ENCODE measurements at places on chromosomes 1 and 21. TPM values are rescaled to one million over a fixed set of nuclear protein-coding genes. Genes with fewer than 3 reads are reported as not detected.

DPT gene
- 15.9 TPM for total RNA-seq

SLAMF9 gene
- total RNA-seq: not detected

DTL gene
- 1.6 TPM for total RNA-seq

CADM3 gene
- 4.2 TPM for total RNA-seq

GRCh38 chr1:8763888-8764287, 53.6 kb downstream of the RERE start:
- no peak for DNase-seq

DNA sequence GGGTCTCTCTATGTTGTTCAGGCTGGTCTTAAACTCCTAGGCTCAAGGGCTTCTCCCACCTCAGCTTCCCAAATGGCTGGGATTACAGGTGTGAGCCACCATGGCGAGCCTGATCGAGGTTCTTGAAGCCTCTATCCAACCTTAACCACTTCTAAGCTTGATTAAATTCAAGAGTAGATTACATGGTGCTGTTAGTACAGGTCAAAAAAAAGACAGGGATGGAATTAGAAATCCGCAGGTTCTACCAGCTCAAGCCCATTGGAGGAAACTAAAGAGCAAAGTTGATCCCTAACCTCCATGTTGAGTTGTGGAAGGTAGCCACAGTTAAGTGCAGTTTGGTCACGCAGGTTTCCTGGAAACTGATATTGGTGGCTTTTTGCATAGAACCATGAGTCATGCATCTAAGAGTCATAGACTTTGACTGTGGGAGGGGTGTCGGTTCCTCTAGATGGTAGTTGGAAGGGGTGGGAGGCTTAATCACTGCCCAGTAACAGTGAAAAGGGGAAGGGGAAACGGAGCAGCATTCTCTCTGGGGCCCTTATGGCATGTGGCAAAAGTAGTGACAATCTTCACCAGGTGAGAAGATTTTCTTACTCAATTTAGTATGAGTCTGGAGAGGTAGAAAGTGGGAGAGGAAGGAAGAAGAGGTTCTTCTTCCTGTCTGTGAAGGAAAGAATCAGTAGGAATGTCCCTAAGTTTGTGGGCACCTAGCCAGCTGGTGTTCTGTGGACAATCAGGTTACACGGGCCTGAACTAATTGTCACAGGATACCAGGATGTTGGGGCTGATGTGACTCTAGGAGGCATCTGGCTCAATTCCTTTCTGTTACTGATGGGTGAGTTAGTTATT, 7.0 kb downstream of the CD53 start:
- no peak for DNase-seq

DNA sequence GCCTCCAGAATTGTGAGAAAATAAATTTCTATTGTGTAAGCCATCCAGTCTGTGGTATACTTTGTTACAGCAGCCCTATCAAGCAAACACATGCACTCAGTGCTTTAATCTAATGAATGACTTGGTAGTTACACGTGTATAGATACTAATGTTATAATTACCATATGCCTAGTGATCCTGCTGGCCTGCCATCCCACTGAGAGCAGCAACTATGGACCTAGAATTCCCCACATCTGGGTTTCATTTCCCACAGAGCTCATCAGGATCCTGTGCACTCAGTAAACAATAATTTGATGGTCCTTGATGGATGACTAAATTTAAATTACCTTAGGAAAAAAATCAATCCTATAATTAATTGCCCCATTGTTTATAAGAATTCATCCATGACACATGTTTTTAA, 86.5 kb upstream of the RGS1 start:
- DNase-seq: no peak

DNA sequence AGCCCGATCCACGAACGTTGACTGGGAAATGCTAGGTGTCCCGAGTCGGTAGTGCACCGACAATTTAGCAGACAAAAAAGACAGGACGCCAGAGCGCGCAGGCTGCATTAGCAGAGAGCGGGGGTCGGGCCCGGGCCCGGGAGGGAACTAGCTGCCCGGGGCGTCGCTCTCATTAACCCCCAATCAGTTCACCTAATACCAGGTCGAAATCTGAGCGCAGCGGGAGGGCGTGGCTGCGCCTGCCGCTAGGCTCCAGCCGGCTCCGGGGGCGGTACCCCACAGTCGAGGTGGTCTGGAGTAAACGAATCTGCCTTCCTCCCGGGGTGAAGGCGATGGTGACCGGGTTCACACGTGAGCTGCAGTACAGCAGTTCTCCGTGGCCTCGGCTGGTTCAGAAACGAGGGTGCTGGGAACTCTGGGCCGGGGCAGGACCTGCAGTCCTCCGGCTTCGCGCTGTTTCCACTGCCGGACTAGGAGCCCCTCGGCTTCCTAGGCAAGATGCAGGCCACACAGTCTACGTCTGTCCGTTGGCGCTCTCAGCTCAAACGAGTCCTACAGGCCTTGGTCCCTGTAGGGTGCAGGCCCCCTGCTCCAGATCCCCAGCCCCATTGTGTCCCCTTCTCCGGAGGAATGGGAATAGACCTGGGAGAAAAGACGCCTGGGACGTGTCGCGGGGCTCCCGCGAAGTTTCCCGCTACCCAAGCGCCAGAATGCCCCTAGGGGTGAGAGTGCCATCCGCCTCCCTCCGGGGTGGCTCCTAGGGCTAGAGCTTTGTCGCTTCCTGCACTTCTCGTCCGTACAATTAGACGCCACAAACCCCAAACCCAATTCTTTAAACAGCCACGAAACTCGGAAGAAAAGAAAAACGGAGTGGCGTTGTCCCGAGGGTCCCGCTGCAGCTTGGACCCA, 2.0 kb downstream of the GFI1 start:
- DNase-seq: no peak

DNA sequence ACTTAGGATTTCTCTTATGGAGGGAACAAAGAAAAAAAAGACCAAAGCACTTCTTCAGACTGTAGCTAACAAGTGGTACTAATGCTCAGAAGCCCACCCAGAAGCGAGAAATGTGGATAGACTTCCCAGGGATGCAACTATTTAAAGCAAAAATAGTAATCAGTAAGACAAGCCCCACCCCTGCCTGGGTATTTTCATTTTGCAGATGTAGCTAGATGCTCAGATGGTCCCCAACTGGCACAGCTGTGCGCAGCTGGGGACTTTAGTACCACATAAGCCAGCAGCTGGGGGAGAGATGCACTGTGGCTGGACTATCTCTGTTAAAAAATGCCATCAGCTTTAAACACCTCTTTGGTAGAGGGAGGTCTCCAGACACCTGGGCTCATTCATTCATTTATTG, 77.8 kb upstream of the SPAG17 start:
- DNase-seq: no peak

DNA sequence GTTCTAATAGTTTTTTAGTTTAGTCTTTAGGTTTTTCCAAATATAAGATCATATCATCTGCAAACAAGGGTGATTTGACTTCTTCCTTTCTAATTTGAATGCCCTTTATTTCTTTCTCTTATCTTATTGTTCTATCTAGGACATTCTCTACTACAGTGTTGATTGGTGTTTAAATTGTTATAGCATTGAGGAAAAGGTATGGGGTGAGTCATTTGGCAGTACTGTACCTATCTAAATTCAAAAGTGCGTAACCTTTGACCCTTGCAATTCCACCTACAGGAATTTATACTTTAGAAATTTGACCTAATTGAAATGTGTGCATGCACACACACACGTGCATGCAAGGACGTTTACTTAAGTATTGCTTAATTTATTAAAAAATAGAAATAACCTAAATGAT, 78.3 kb downstream of the MAB21L3 start:
- no peak for DNase-seq

- DNase-seq: no peak
Measured at GRCh38 chr21:33686386-33686785, 44.1 kb downstream of the ITSN1 start.

GRCh38 chr21:38982096-38982495, 176.4 kb downstream of the ETS2 start:
- DNase-seq: no peak

DNA sequence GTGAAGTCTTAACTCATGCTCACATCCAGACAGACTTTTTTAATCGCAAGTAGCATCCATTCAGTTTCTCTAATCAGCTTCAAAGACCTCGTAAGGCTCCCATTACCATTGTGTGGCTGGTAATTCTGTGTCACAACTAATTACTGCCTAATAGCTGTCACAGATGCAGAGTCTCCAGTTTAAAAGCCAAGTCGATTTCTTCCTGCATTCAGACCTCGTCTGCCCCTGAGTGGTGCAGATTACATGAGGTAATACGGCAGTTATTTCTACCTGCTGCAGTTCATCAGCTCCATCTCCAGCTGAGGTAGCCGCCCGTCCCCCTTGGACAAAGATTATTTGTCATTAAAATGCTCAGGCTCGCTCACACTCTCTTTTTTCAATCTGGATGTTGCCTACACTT, 34.4 kb upstream of the OLIG2 start:
- no peak for DNase-seq

GRCh38 chr1:56416495-56416894, 162.9 kb downstream of the PLPP3 start:
- no peak for DNase-seq

DNA sequence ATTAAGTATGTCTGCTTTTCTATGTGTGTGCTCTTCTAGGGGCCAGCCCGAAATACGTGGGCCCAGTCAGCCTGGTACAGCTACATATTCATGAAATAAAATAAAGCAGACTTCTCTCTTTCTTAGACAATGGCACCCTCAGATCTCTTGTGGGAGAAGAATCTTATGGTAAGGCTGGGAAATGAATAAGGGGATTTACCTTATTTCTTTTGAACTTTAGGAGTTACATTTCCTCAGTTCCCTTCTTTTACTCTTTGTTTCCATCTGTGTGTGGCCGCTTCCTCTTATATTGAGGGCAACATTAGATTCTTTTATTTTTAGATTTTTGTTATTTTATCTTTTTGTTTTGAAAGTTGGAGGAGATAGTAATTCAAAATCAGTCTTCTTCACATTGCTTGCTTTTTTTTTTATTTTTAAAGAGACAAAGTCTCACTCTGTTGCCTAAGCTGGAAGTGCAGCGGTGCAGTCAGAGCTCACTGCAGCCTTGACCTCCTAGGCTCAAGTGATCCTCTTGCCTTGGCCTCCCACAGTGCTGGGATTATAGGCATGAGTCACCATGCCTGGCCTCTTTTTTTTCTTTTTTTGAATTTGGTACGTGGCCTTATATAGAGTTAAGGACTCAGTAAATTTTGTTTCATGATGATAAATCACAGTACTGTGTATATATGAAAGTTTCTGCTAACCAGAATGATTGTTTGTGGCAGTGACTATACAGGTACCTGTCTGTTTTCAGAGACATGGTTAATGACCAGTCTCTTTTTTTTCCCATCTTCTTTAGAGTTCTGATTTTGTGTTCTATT, 9.1 kb downstream of the LAMC1 start:
- DNase-seq: no peak

DNA sequence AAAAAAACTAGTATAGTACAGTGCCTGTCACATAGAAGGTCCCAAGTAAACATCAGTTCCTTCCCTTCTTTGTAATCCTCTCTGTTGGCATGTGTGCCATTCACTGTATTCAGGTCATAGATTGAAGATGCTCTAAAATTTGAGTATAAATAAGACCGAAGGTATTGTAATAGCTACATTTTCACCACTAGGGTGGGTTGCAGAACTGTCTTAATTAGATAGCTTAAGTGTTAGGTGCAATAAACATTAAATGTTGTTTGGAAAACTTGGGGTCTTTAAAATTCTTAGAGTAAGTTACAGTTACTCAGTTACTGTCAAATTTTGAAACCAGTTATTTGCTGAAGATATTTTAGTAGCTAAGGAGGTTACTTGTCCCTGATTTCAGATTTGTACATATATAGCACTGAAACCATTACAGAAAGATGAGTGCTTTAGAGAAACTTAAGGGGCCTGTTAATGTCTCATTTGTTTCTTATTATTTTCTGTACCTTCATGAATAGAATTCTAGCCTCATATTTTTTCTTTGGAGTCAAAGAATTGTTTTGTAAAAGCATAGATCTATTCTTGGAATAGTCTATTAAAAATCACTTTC, 24.3 kb downstream of the PER3 start:
- no peak for DNase-seq

DNA sequence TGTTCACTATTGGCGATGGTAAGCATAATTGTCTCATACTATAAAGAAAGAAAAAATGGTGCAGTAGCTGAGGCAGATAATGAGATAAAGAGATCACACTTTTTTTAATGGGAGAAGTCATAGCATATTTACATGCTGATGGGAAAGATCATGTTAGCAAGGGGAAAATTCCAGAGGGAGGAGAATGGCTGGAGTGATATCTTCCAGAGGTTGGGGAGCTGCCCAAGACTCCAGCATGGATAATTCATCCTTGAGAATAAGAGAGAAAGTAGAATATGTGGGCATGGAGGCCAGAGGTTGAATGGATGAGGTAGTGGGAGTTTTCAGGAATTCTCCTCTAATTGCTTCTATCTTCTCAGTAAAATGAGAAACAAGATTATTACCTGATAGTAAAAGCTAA, 45.8 kb upstream of the RGS1 start:
- DNase-seq: no peak

DNA sequence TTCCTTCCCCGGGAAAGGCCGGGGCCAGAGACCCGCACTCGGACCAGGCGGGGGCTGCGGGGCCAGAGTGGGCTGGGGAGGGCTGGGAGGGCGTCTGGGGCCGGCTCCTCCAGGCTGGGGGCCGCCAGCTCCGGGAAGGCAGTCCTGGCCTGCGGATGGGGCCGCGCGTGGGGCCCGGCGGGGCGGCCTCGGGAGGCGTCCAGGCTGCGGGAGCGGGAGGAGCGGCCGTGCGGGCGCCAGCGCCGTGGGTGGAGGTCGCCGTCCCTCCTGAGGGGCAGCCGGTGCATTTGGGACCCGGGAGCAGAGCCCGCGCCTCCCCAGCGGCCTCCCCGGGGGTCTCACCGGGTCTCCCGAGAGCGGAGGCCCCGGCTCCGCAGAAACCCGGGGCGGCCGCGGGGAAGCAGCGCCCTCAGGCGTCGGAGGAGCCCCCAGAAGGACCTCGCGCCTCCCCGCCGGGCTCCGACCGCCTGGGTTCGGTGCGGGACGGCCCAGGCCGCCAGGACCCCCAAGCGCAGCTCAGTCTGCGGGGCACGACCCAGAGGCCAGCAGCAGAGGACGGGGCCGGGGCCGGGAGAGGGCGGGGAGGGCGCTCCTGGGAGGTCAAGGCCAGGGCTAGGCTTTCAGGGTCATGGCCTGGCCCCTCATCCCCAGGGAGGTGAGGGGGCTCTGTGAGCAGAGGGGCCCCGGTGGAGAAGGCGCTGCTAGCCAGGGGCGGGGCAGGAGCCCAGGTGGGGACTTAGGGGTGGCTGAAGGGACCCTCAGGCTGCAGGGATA, 7.2 kb upstream of the SLX9 start:
- no peak for DNase-seq

Measured in ureter (tissue), 1 donor.